Posterior cingulate gyrus (tissue), 11 donors: ENCODE measurements at places on chromosomes 5 and 9.

- DNase-seq: no peak
Observed at GRCh38 chr5:122401976-122402725, 90.1 kb downstream of the SNCAIP start.

DNA sequence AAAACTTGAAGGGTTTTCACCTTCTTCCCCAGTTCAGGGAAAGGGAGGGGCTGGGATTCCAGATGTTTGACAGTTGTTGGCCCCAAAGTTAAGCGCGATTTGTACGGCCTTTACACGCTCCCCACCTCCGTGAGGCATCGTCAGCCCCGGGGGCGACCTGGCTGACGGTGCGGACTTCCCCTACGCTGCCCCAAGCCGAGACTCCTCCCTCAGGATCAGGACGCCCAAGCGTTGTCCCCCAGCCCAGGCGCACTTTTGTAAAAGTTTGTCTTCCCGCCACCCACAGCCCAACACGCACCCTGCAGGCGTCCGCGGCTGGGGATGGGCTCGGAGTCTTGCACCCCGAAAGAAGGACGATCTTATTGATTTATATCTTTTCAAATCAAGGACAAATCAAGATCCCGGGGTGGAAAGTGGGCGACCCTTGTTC is 713 bp downstream of the MOB3B start:
- DNase-seq: peak; percentile 38

- DNase-seq: no peak
Observed at GRCh38 chr9:77370064-77370463, 192.7 kb downstream of the VPS13A start.

GRCh38 chr5:65364907-65365306 is 116.8 kb downstream of the ADAMTS6 start:
- no peak for DNase-seq

DNA sequence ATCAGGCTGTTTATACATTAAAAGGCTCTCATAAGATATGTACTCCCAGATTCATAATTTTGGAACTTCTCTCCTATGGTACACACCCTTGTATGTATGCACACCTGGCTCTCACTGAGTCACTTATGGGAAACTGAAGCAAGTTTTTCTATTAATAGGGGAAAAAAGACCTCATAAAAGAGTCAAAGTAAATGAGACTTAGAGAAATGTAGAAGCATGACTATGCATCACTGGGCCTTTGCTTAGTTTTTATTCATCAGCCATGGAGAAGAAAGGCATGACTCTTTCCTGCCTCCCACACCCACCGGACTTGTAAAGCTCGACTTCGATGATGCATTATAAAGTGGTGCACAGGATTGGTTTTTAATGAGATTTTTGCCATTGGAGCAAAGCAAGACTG is 28.2 kb downstream of the MTAP start:
- DNase-seq: no peak
